ACHN (cell line): ENCODE measurements at places on chromosomes 2 and 18.
A peak's percentile ranks its signal among the peaks of the same experiment; 100 is the strongest.

- no peak for DNase-seq
Measured at GRCh38 chr2:219782737-219783348, 155.4 kb downstream of the SLC4A3 start.

DNA sequence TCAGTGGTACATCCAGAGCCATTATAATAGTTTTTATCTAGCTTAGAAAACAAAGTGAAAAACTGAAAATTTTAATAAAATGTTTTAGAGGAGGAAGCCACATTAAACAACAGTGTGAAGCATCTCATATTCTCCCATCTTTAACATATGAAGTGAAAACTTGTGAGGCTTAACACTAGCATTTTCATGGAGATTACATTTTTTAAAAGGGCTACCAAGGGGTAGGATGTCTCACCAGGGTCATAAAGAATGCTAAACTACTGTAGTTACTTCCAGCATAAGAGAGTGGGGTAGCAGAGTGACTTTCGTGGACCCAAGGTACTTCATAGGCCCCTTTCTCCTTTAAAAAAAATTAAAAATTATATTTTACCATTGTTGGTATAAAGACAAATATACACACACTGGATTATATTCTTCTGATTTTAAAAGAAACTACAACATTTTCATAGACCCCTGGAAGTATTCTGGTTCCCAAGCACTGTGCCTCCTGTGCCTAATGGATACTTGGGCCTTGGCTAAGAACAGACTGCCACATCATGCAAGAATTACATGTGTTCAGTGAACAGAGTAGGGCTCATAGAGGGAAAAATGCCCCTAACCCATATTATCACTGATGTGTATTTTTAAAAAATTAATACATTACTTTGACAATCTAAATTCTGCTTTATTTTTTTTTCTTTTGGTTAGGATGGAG lies 148.4 kb downstream of the SLC39A10 start:
- no peak for DNase-seq

DNA sequence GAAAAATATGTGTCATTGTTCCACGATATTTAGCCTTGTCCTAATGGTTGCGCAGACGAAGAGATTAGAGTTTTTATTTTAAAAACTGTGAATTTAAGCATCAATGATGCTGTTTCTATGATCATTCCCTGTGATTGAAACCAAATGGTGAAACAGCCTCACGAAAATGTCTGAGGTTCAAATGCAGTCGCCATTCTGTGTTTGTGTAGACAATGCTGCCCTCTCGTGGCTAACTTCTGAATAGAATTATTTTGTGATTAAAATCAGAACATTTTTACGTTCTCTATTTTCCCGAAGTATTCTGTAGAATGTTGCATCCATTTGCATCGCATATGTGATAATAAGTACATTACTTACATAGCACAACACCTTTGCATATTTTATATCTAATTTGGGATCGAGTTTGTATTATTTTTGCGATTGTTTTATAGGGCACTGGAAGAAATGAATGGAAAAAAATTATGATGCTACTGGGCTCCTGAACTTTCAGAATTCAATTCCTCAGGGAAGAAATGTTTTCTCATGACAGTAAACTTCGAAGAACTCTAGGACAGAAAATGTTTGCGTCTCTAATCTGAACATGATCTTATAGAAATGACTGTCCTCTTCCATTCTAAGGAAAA lies 54.8 kb upstream of the CREB1 start:
- DNase-seq = peak; percentile 64

- DNase-seq = peak; percentile 99
Measured at GRCh38 chr2:113282747-113283533, 4.2 kb upstream of the PAX8 start.

DNA sequence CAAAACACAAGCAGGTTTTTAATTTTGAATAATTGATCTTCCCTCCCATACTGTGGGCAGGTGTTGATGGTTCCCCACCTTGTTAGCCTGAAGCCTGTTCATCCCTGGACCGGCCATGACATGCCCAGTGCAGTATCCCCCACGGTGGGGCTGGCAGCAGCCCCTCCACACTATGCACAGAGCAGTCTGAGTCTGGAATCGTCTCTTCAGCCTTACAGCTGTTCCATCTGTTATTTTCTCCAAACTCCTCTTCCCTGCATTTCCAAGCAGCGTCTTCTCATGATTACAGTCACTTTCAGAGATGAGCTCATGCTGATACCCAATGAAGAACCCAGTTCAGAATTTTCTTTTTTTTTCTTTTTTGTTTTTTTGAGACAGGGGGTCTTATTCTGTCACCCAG lies 68.2 kb downstream of the ADI1 start:
- no peak for DNase-seq

- DNase-seq = peak; percentile 91
Measured at GRCh38 chr2:241702155-241703031, 554 bp downstream of the ING5 start.

DNA sequence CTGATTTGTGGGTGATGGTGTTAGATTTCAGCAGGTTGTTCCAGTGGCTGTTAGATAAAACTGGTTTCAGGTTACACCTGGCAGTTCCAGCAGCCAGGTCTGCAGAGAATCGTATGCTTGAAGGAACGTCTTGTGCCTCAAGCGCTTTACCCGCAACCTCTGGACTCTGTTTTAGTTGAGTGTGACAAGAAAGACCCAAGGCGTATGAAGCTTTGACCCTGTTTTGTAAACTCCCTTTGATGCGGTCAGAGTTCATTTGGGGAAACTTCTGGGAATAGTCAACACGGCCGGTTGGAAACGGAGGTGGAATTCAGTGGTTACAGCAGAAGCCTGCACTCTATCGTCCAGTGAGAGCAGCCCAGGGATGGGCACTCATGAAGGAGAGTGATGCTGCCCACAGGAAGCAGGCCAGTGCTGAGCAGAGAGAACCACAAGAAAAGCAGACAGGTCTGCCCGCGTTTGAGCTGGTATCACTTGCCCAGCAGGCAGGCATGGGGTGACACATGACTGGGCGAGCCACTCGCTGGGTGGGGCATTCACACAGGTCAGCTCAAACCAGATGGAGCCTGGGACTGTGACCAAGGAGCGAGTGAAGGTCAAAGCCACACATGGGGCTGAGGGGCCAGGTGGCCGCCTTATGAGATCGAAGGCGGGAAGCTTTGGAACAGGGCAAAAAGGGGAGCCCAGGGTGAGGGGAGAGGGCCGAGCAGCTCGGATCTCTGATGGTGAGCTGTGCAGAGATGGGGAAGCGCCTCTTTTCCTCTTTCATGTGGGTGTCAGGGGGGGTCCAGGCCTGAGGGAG lies 99.6 kb upstream of the MBOAT2 start:
- no peak for DNase-seq

GRCh38 chr2:217468042-217468830 lies 534.6 kb downstream of the TNS1 start:
- DNase-seq = no peak

- DNase-seq = no peak
Measured at GRCh38 chr2:63743170-63743981, 98.3 kb upstream of the UGP2 start.

DNA sequence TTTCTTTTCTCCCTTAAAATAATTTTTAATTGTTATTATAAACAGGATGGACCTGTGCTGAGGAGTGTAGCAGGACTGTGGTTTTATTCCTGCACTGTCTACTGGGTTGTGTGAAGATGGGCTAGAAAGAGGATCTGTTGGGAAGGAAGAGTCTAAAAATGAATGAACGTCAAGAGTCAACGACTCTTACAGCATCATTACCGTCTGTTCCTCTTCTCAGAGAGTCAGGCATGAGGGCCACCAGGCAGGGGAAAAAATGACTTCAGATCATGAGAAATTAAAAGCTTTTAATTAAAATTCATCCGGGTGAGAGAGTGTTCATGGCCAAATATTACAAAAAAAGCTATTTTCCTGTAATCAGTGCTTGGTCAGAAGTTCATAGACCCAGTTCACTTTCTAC lies 32.6 kb downstream of the SRSF7 start:
- no peak for DNase-seq

DNA sequence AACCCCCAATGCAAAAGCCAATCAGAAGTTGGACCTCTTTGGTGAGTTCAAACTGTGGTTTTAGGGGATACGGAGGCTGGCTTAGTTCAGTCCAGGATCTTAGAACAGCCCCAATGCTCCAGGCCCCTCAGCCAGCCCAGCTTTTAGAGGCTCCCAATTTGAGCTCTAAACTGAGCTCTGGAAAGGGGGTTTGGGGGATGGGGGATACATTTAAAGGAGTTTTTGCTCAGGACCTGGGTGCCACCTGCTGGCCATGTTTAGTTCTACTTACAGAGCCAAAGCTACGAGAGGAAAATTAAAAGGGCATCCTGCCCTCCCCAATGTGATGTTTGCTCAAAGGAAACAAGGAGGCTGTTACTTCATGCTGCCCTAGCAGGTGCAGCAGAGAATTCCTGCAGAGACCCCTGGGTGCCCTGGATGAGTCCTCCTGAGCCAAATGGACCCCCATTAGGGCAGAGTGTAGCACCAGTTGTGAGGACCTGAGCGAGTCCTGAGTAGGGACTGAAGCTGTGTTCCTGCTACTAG lies 15.9 kb upstream of the TMEM214 start:
- DNase-seq = peak; percentile 75

GRCh38 chr18:1438967-1439366 lies 534.3 kb downstream of the ADCYAP1 start:
- no peak for DNase-seq

- no peak for DNase-seq
Measured at GRCh38 chr2:169480079-169480465, 778 bp downstream of the BBS5 start.

GRCh38 chr2:175595139-175595538 lies 406.9 kb downstream of the LNPK start:
- DNase-seq = no peak

DNA sequence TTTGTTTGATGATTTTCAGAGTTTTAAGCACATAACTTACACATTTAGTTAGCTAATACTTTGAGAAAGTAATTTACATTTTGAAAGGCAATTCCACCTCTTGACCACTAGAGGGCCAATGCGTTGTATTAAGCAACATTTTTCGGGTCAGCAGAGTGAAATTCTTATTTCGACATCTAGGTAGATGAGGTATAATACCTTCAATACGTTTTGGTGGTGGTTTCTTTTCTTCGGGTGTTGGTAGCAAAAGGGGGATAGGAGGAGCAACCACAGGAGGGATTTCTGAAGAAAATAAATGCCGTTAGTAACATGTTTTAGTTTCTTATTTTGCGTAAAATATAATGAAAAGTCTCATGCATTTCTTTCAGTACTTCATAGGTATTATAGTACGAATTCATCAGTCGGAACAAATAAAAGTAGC lies 106.3 kb downstream of the TTN start:
- peak; percentile 48 for DNase-seq

- no peak for DNase-seq
Measured at GRCh38 chr2:234917211-234917975, 34.4 kb upstream of the SH3BP4 start.

- DNase-seq = no peak
Measured at GRCh38 chr18:12782521-12782920, 79.7 kb downstream of the PSMG2 start.

GRCh38 chr2:82498777-82499443 lies 1960.2 kb downstream of the SUCLG1 start:
- no peak for DNase-seq

GRCh38 chr2:98438190-98439133 lies 6.2 kb upstream of the INPP4A start:
- no peak for DNase-seq

DNA sequence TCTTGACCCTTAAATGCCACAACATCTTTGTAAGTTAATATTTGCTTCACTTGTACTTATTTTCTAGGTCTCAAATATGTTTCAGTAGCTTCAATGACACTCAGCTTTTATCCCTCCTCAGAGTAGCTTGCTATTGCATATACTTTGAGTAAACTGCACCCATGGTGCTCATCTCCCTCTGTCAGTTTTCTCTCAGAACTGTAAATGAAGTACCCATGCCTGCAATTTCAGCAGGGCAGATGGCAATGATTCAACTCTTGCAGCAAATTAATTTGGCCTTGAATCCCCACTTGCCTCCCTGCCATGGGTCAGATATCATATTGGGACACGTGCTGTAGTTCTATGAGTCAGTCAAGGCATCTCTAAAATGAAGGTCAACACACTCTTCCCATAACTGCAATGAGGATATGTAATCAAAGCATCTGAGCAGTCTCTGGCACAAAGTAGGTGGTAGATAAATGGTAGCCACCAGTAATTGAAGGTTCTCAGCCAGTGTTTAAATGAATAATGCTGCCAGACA lies 225.8 kb downstream of the PIEZO2 start:
- DNase-seq = no peak

DNA sequence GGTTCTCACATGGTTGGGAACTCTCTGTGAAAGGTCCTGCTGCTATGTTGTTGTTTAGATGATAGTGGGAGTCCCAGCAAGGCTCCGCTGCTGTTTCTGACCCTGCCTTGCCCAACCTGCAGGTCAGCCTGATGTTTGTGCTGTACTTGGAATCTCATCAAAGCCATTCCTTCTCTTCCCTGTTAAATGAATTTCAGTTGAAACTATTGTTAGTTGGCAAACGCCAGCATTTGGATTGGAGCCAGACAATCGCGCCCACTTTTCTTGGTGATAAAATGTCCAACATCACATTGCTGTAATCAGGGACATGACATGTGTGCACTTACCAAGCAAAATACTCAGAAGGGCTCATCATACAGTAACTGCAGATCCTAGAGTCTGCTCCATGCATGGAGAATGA lies 12.8 kb upstream of the TWSG1 start:
- DNase-seq = no peak

DNA sequence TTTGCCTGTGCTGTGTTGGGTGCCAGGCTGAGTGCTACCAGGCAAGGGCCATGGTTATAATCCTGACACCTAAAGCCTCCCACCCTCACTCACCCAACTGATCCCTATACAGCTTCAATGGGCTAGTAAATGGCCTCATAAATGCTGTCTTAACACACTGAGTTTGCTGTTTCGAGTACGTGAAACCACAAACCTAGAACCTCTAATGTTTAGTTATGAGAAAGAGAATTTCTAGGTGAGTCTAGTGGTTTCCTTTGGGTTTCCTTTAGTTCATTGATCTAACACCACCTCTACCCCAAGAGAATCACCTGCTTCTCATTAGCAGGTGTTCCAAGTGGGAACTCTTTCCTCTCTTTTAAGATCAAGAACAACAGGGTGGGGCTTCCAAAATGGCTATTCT lies 172.0 kb downstream of the MC4R start:
- DNase-seq = no peak

DNA sequence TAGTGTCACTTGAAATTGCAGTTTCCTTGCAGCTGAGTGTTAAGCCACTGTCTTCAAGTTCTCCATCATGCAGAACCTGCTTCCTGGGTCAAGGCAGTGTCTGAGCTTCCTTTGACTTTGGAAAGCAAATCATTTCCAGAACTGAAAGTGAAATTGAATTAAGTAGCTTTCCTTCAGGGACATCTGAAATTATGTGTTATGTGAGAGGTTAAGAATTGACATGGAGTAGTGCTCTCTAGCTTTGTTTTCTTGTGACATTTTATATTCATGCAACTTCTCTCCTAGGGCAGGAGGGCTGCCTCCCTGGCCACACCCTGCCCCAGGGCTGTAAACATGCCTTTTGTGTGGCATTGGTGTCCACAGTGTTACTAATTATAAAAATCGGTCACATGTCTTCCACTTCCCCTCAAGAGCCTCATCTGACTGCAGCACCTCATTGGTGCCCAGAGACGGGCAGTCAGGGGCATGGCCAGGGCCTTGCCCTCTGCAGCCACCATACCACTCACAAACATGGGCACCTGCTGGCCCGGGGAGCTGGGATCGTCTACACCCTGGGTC lies 14.4 kb downstream of the RAB12 start:
- peak; percentile 62 for DNase-seq
